Activated gamma-delta T cell treated with anti-CD3 and anti-CD28 coated beads, Interleukin-2, amount 50 U/mL, for 16 hours (primary cell): ENCODE measurements at places on chromosomes 1 and 21.

DNA sequence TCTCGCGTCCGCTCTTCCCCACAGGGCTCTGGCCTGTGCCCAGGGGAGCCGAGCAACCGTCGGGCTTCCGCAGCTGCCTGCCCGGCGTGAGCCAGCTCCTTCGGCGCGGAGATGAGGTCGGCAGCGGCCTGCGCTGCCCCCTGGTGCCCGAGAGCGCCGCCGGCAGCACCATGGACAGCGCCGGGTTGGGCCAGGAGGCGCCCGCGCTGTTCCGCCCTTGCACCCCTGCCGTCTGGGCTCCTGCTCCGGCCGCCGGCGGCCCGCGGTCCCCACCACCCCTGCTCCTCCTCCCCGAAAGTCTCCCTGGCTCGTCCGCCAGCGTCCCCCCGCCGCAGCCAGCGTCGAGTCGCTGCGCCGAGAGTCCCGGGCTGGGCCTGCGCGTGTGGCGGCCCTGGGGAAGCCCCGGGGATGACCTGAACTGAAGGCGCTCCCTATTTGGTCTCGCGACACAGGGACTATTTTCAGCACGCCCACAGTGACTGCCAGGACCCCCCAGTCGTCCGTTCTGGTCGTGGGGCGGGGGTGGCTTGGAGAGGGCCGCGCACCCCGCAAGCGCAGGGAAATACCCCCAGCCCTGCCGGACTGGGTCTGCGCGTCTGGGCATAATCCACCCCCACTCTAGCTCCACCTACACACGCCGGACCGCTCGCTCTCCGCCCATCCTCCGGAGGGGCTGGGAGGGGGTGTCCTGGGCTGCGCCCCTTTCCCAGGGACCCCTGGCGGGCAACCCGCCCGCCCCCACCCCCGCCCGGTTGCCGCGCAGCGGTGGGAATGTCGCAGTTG, 1.3 kb downstream of the HES3 start:
- DNase-seq, result peak; percentile 68

DNA sequence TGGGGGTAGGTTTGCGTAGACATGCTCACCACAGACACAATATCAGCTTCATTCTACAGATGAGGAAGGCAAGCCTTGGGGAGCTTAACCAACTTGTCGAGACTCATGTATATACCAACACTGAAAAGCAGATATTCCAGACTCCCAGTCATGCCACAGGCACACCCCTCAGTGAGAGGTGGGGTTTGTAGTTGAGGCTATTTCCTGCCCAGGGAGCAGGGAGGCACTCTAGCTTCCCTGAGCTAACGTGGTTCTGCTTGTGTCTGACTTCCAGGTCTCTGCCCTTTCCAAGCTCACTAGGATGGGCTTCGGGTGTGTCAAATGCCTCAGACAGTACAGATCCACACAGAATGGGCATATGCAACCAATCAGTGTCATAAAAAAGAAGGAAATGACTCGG, 122.3 kb upstream of the RUNX1 start:
- DNase-seq, result no peak

- no peak for DNase-seq
These were observed 65.2 kb downstream of the LRRC8C start for GRCh38 chr1:89698020-89698560.

GRCh38 chr1:116409751-116410191, 36.7 kb downstream of the ATP1A1 start:
- no peak for DNase-seq
